Activated CD4-positive, alpha-beta memory T cell treated with anti-CD3 and anti-CD28 coated beads for 36 hours (primary cell): ENCODE measurements at places on chromosomes 6 and 20. TPM values are rescaled to one million over a fixed set of nuclear protein-coding genes. Genes with fewer than 3 reads are reported as not detected.

- DNase-seq: no peak
Observed at GRCh38 chr6:56263596-56264315, 16.4 kb upstream of the COL21A1 start.

GRCh38 chr6:79634491-79635231, 3.5 kb downstream of the SH3BGRL2 start:
- DNase-seq: no peak

- no peak for DNase-seq
Observed at GRCh38 chr6:96965492-96965891, 41.0 kb downstream of the KLHL32 start.

- no peak for DNase-seq
Observed at GRCh38 chr6:166552600-166552999, 33.9 kb downstream of the RAMACL start.

TAAR1 gene
- total RNA-seq: not detected
